ENCODE measurements at places on chromosomes 13 and 19. TPM values are rescaled to one million over a fixed set of nuclear protein-coding genes. Genes with fewer than 3 reads are reported as not detected.

- no peak for DNase-seq
Observed at GRCh38 chr13:60135344-60135743, 28.4 kb downstream of the DIAPH3 start.

GRIK5 gene
- 79.1 TPM for total RNA-seq

ZNF729 gene
- total RNA-seq: not detected

- no peak for DNase-seq
Observed at GRCh38 chr19:18379803-18380747, 5.9 kb upstream of the GDF15 start.

GRCh38 chr13:46184277-46184699 is 2.3 kb upstream of the LCP1 start:
- DNase-seq: peak; percentile 54

DNA sequence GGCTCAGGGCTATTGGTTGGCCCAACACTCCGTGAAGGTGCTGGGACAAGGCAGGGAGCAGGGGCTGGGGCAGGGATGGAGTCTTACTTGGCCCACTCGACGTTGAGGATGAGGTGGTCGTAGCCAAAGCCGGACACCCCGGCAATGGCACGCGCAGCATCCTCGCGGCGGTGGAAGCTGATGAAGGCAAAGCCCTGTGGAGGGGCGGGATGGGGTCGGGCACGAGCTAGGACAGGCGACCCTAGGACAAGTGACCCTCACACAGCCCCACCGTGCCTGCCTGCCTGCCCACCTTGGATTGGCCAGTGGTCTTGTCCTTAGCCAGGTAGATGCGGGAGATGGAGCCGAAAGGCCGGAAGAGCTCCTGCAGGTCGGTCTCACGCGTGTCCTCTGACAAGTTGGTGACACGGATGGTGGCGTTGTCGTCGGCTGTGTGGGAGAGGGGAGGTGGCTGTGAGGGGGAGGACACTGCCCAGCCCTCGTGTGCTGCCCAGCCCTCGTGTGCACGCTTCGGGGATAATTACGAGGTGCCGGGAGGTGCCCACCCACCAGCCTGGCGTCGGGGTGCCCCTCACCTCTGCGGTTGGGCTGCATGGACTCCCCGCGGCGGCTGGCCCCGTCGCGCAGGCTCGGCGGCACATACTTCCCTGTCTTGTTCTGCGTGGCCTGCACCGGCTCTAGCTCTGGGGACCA is 4.0 kb downstream of the P2RY11 start:
- no peak for DNase-seq
